ENCODE measurements at places on chromosomes 7 and 10.

GRCh38 chr7:7817748-7818147 is 99.3 kb upstream of the RPA3 start:
- no peak for DNase-seq

DNA sequence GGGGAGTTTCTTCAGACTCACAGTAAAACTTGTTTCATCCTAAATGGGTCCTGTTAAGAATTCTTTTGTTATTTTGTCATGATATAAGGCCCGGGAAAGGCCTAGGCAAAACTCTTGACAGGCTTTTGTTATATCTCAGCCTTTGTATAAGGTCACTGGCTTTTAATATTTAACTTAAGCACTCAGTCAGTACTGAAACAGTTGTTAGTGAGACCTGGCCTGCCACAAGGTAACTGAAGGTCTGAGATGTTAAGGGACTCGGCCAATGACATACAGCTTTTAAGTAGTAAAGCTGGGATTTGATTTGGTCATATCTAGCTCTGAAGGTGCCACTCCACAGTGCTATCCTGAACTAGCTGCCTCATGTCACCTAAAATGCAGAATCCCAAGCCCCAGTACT is 57.2 kb upstream of the STEAP4 start:
- no peak for DNase-seq

- no peak for DNase-seq
Observed at GRCh38 chr10:124595143-124595883, 133.7 kb downstream of the LHPP start.

DNA sequence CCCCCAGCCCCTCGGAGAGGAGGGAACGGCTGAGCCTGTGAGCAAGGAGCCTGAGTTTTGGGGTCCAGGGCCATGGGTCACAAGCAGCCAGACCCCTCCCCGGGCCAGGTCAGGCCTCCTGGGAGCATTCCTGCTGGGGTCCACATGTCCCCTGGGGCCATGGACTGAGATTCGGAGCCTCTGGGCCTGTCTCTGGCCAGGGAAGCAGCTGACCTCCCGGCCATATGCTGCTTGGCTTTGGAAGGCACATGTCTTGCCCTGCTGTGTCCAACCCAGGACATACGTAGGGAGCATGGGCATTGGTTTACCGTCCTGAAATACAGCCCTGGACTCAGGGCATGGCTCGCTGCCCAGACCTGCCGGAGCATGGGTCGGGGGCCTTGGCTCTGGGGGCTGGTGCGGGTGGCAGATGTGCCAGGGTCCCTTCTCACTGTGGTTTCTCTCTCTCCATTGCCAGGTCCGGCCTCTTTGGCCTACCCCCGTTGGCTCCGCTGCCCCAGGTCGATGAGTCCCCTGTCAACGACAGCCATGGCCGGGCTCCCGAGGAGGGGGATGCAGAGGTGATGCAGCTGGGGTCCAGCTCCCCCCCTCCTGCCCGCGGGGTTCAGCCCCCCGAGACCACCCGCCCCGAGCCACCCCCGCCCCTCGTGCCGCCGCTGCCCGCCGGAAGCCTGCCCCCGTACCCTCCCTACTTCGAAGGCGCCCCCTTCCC is 7.3 kb downstream of the PWWP2B start:
- no peak for DNase-seq

Data from activated CD8-positive, alpha-beta memory T cell treated with anti-CD3 and anti-CD28 coated beads for 1 hour (primary cell).